ENCODE measurements at places on chromosomes 11 and 22. TPM values are rescaled to one million over a fixed set of nuclear protein-coding genes. Genes with fewer than 3 reads are reported as not detected.

GRCh38 chr11:2185324-2186085, 13.9 kb upstream of the TH start:
- DNase-seq: no peak

GRCh38 chr11:35158701-35159510, 19.9 kb downstream of the CD44 start:
- DNase-seq: no peak

DNA sequence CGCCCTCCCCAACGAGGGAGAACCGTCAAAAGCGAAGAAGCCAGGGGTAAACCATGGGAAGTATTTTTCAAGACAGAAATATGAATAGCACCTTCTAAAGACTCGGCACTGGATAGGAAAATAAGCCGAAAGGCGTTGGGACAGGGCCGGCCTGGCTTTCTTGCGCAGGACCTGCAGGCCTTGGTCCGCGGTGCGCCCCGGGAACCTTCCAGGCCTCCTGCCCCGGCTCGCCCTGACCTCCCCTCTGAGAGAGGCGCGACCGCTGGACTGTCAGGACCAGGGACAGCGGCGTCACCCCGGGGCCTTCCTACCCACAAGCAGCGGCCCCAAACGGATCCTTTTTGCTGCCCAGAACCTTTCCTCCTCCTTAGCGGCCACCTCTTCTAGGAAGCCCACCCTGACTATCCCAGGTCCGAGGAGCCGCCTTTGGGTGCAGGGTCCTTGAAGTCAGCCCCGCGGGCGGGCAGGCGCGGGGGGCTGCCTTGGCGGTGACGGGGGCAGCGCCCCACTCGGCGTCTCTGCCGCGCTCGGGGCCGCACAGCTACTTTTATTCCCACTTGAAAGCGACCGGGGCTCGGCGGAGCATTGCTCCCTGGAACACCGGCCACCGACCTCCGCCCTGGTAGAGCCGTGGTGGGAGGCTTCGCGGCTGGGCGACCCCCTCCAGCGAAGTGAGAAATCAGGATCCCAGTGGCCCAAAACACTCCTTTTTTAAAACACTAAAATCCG, 650 bp upstream of the MAPK11 start:
- DNase-seq: no peak

DNA sequence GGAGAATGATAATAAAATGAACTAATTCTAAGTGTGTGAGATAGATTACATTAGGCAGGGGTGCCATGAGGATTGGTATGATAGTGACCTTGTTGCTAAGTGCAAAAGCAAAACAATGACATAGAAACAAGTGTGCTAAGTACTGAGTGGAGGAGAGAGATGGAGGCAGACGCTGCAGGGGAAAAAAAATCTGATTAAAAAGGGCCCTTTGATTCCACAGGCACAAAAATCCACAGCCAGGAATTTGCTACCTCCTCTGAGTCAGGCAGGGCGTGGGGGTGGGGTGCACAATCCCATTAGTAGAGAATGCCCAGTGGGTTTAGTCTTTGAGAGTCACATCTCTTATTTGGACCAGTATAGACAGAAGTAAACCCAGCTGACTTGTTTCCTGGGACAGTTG, at the start of gene CNTF:
Gene CNTF (plus strand): TSS at position 322 of the 400 bp plus-strand sequence. CDS start 88 bp downstream, outside the sequence.
- DNase-seq: peak; percentile 17

GRCh38 chr22:19443544-19444211, 3.8 kb downstream of the C22orf39 start:
- no peak for DNase-seq

DNA sequence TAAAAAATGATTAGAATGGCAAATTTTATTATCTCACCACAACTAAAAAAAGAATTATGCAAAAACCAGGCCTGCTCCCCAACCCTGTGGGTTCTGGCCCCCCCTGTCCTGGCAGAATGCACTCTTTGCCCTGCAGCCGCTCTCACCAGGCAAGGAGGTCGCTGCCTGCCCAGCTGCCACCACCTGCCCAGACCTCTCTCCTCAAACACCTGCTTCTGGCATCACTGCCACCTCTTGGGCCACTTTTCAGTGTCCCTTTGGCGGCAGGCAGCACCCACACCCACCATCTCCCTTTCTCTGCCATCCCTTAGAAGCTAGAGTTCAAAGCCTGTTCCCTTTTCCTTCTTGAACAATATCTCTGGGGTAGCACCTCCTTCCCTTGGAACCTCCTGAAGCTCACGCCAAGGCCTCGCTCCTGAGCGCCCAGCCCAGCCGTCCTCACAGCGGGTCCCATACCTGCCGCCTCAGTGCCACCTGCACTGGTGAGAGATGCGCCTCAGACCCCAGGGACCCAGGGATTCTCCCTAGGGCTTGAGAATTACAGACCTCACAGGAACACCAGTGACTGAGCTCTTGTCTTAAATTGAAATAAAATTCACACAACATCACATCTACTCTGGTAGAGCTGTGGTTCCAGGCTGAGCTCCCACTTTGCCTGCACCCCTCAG, 44.6 kb downstream of the SGSM3 start:
- no peak for DNase-seq

DNA sequence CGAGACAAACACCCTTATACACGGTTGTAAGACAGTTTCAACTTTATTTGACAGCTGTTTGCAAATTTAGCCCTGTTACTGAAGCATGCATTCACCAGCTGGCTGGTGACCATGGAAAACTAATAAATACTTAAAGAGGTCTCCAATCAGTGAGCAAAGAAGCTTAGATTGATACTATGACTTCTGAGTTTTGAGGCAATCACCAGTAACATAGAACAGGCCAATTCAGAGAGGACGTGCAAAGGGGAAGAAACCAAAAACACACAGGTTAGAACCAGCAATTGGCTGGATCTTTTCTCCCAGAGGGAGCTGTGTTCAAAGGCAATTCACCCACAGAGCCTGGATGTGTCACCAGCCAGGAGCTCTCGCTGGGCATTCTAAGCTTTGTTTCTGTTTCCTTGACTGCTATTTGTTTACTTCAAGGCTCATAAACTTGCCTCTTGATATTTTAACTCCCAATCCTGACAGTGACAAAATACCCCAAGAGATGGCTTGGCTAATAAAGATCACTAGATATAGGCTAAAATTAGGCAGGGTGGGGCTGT, 113.6 kb upstream of the MTMR2 start:
- peak; percentile 9 for DNase-seq

DNA sequence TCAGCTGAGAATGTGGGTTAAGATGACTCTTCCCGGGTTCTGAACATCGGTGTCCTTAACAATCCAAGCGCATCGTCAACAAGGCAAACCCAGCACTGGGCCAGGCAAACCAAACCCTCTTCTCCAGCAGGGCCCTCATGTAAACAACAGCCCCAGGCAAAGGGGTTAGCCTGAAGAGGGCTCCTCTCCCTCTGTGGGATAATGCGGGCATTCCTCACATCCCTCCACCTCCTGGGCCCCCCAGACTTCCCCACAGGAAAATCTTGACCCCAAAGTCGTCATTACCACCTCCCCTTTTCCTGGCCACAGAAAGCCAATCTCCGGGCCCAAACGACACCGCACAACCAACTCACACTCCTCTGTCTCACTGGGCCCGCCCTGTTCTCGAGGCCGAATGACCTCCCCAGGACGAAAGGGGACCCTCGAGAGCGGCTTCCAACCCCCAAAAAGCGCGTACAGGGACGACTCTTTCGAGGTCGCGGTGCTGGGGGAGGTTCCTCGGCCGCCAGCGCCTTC, 566 bp downstream of the DDB1 start:
- DNase-seq: peak; percentile 29

DNA sequence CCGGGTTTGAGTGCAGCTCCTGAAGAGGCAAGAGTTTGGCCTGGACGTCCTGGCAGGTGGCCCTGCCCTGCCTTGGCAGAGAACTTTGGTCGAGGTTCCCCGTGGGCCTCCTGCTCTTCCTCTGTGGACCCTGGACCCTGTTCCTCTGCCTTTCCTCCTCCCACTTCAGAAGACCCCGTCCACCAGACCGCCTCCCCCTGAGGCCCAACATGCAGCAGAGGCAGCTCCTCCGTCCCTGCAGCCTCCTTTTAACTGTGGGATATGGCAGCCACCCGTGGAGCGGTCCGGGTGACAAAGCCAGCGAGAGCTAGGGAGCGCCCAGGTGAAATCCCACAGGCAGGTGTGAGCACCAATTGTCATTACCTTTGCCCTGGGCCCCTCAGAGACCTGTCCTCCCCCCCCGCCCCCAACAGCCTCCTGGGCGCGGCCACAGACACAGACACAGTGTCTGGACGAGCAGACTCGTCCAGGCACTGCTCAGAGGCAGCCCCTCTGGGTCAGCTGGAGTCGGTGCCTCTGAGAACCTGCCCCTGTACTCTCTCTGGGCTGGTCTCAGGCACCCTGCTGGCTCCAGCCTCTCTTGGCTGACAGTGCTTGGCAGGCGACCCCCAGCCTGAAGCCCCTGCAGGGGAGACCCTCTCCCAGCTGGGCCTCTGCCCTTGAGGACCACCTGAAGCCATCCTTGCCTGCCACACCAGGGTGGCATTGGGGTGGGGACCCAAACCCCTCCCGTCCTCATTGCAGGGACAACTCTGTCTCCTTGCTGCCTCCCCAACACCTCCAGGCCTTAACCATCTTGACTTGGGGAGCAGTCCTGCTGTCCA, 4.1 kb upstream of the PTDSS2 start:
- no peak for DNase-seq

- DNase-seq: no peak
Measured at GRCh38 chr11:113311536-113311935, 2.8 kb upstream of the TTC12 start.

GRCh38 chr11:122268601-122269130, 152.7 kb upstream of the BLID start:
- DNase-seq: no peak

GRCh38 chr11:35662061-35662648, 420 bp upstream of the TRIM44 start:
- no peak for DNase-seq

- no peak for DNase-seq
Measured at GRCh38 chr22:19932367-19933206, 9.0 kb upstream of the COMT start.

- peak; percentile 42 for DNase-seq
Measured at GRCh38 chr11:96311120-96311568, 31.9 kb downstream of the MAML2 start.

DNA sequence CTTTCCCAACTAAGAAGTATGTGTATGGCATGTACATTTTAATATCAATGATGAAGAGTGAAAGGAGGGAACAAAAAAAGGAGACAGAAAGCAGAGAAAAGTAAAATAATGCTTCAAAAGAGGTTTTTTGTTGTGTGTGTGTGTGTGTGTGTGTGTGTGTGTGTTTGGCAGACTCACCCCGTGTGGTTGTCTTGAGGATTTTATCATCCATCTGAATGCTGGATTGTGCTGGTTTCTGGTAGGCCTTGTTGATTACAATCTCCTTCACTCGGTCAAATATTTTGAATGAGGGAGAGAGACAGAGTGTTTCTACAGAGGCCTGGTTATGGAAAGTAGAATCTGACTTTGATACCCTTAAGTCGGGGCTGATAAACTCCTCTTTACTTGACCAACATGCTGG, 128.5 kb downstream of the ENTHD1 start:
- no peak for DNase-seq

GRCh38 chr22:24398409-24398808, 29.0 kb upstream of the ADORA2A start:
- DNase-seq: no peak

DNA sequence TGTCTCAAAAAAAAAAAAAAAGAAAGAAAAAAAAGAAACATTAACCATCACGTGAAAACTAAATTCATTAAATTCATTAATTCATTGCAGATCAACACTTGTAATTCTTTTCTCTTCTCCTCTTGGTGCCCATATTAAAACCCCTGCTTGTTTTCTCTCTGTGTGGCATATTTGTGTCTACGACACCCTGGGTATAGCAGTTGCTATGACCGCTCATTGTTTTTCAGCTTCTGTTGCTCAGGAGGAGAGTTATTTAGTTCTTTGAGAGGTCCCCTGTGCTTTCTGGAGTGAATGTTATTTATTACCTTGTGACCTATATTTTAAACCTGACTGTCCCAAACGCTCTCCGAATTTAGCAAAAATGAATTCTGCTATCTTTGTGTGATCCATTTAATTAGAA, 62.3 kb upstream of the CLMP start:
- DNase-seq: no peak

- peak; percentile 98 for DNase-seq
Measured at GRCh38 chr11:46649180-46649738, 31.9 kb downstream of the ATG13 start.

GRCh38 chr11:100991541-100991940, 138.1 kb downstream of the PGR start:
- no peak for DNase-seq

Gene LINC01488
- total RNA-seq: not detected

Gene C1QTNF6
- total RNA-seq: 8.6 TPM

Gene RASD2
- 3.1 TPM for total RNA-seq

Gene KLHDC7B
- total RNA-seq: 1.4 TPM

Gene ADAMTS15
- total RNA-seq: 0.99 TPM

Gene OR10AG1
- not detected for total RNA-seq

Gene TBX10
- not detected for total RNA-seq

Gene CHADL
- not detected for total RNA-seq

Gene KRTAP5-10
- not detected for total RNA-seq

Measured in A673 (cell line).